ENCODE measurements at places on chromosomes 3 and 15.

- DNase-seq: no peak
Measured at GRCh38 chr15:90076716-90077115, 25.6 kb downstream of the IDH2 start.

DNA sequence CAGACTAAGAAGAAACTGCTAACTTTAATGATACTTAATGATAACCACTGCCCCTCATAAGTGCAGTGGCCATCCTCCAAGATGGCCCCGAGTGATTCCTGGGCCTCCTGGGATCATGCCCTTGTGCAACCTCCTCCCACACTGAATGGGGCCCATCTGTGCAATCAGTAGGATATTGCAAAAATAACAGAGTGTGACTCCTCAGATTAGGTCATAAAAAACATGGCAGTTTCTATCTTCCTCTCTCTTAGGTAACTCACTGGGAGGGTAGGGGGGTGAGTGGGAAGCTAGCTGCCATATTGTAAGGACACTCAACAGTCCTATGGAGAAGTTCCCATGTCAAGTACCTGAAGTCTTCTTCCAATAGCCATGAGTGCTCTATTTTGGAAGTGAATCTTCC lies 173.0 kb downstream of the SHQ1 start:
- DNase-seq: no peak

GRCh38 chr3:64977308-64978100 lies 289.7 kb upstream of the ADAMTS9 start:
- peak; percentile 10 for DNase-seq

GRCh38 chr3:149384911-149385321 lies 7.5 kb upstream of the TM4SF1 start:
- peak; percentile 68 for DNase-seq

DNA sequence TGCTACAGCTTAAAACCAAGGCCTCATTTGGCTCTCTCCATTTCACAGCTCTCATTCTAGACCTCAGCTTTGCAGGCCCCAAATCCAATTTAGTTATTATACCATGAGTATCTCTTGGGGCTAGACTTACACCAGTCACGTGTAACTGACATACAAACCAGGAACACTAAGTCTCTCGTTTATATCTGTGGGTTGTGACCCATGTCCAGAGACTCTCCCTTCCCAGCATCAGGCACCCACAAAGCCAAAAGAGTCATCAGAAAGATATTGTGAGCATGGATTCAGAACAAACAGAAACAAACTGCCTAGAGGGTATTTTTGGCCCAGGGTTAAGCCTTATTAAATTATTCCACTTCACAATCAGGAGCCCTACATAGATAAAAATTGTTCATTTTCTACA lies 5.6 kb upstream of the CCDC13 start:
- peak; percentile 54 for DNase-seq

Measured in EL (cell line).